ENCODE measurements at places on chromosomes 2 and 18.

GRCh38 chr2:159811232-159811631 lies 13.2 kb upstream of the CD302 start:
- no peak for DNase-seq

GRCh38 chr18:8812631-8813030 lies 107.3 kb downstream of the MTCL1 start:
- no peak for DNase-seq

DNA sequence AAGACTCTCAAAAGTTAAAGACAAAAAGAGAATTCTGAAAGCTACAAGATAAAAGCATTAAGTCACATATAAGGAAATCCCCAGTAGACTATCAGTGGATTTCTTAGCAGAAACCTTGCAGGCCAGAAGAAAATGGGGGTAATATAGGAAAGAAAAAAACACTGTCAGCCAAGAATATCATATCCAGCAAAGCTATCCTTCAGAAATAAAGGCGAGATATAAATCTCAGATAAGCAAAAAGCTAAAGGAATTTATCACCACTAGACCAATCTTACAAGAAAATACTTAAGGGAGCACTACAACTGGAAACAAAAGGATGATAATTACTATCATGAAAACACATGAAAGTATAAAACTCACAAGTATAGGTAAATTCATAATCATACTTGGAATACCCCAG lies 63.1 kb downstream of the USP40 start:
- no peak for DNase-seq

DNA sequence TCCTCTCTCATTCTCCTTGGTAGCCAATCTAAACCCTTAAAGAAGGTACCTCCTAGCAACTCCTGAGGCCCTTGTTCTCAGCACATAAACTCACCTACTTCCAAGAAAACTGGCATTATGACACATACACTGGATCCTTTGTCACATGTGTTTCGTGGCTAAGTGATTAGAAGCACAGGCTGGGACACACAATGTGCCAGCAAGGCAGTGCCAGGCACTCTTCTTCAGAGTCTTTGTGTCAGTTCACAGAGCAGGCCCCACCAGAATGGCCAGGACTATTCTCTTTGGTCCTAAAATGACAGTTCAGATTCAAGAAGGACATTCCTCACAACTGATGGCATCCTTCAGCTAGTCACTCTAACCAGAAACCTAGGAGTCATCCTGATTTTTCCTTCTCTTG lies 40.3 kb downstream of the SMC6 start:
- no peak for DNase-seq

DNA sequence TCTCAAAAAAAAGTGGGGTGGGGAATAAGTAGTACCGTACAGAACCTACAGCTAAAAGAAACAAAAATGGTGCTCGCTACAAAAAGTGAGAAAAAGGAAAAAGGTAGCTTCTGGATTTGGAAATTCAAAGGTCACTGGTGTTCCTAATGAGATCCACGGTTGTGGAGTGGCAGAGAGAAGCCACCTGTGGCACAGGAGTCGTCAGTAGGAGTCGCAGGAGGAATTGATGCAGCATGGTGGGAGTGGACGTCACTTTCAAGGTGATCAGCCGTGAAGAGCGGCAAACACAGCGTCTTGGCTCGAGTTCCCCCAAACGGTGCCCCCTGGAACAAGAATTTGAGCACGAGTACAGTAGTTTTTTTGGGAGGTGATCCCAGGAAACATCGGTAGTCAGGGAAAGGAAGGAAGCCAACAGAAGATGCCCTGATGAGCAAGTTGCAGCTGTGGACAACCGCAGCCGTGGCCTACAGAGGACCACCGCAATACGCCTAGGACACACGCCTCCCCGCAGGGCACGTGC lies 1.4 kb upstream of the TTL start:
- DNase-seq, result peak; percentile 10

DNA sequence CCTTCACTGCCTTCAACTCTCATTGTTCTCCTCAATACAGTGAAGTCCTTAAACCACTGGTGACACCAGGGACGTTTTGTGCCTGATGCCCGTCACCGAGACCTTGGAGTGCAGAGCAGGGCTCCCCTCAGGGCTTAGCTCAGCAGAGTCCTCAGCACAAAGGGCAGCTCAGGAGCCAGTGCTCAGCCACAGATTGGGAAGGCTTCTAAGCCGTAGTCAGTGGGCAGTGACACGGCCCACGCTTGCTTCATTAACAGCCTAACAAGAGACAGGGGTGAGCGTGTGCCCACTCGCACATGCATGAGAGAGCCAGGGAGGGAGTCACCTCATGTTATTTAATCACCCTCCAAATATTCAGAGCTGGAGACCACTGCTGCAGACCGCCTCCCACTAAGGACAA lies 137.5 kb downstream of the SH3RF3 start:
- DNase-seq, result no peak

DNA sequence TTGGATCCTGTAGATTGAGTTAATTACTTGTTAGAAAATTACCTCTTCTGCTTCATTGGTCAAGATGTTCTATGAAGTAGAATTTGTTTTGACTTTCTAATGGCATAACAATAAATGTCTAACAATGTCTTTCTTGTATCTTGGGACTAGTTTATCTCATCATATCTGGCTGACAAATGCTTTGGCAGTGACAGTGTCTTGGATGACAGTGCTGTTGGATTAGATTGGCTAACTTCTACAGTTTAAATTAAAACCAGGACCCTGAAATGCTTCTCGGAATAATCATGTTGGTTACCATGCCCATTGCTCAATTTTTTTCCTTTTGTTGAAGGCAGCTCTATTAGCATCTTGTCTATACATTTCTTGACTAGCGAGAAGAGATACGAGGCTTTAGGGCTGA lies 176.9 kb downstream of the PARD3B start:
- DNase-seq, result no peak

GRCh38 chr2:13193075-13193474 lies 476.3 kb downstream of the TRIB2 start:
- no peak for DNase-seq

DNA sequence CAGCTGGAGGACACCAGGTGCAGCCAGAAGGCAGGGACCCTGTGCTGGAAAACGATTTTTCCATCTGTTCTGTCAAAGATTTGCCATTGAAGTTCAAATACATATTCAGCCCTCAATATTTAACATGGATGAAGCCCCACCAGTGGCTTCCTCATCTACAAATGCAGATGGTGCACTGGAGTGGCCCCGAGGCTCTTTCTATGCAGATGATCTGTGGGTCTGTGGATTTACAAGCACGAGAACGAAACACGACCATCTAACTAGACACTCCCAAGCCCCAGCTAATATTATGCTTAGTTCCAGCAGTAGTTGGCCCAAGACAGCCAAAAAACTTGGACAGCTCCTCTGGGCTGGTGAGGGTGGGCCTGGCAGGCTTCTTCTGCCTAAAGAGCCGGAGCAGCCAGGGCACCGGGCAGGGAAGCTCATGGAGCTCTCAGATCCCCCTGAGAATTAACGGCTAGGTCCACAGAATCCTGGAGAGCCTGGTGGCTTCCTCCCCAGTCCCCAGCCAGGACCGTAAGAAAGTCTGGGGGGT lies 9.2 kb upstream of the IL1R2 start:
- no peak for DNase-seq
